ENCODE measurements at places on chromosomes 1 and 21.

- no peak for DNase-seq
These were observed 227.7 kb upstream of the IRF2BP2 start for GRCh38 chr1:234837713-234838112.

GRCh38 chr1:169295846-169296245 lies 71.8 kb downstream of the NME7 start:
- DNase-seq, result no peak

DNA sequence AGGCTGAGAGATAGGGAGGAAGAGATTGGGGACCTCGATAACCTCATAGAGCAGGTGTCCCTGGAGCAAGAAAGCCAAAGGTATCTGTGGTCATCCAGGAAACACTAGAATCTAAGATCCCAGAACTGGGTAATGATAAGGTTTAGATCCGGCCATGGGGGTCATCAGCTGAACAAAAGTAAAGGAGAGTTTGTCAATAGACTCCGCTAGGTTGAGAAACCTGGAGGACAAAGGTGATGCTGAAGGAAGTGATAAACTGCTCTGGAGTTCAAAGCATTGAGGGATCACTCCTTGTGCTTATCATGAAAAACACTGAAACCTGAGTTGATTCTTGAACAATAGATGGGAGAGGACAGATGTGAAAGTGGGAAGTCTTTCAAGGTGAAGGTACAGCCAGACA lies 59.5 kb upstream of the SLC2A1 start:
- DNase-seq, result no peak

GRCh38 chr1:58561633-58562032 lies 15.1 kb upstream of the OMA1 start:
- DNase-seq, result no peak

- DNase-seq, result no peak
These were observed 15.6 kb downstream of the FMO1 start for GRCh38 chr1:171263901-171264300.

DNA sequence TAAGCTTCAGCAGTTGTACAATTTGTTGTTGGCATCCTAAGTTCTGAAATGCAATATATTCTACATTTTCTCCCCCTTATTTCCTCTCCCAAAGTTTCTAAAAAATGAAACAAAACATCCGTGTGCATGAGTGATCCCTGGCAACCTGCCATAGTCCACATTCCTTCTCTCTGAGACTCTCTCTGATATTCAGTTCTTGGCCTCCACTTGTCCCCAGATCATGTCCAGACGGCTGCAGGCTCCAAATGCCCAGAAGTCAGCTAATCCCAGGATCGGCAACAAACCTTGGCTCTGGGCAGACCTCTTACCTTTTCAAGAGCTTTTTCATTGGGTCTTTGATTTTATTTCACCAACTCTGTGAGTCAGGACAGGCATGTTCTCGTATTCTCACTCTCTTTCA lies 187.8 kb downstream of the ETS2 start:
- no peak for DNase-seq

DNA sequence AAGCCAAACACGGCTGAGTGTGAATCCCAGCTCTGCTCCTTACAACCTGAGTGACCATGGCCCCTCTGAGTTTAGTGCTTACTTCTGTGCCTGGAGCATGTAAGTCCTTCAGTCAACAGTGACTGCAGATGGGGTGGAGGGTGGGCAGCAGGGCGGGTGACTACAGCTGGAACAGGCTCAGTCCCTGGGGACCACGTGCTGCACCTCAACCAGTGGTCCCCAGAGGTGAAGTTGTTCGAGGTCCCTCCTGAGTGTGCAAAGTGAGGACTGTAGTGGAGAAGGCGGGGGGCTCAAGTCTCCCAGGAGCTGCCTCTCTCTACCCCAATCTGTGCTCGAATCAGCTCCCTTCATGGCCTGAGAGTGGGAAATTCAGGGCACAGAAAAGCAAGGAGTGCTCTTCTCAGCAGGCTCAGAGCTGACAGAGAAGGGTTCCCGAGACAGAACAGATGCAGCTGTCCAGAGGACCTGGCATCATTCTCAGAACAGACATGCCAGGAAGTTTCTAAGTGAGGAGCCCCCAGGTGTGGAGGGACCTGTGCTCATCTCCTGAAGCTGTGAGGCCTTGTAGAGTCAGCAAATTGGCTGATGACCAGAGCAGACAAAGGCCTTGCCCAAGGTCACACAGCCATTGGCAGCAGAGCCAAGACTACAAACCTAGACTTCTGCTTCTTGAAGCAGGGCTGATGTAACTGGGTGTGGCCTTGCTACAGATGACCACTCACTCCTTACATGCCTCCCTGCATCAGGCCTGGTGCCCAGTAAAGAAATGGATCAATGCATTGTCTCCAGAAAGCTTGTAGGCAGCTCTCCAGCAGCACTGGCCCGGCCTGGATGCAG lies 61.7 kb upstream of the EDN2 start:
- DNase-seq, result no peak

- DNase-seq, result no peak
These were observed 46.8 kb downstream of the ELAVL4 start for GRCh38 chr1:50155541-50155940.

GRCh38 chr1:208008534-208008933 lies 97.6 kb upstream of the CD34 start:
- DNase-seq, result no peak

DNA sequence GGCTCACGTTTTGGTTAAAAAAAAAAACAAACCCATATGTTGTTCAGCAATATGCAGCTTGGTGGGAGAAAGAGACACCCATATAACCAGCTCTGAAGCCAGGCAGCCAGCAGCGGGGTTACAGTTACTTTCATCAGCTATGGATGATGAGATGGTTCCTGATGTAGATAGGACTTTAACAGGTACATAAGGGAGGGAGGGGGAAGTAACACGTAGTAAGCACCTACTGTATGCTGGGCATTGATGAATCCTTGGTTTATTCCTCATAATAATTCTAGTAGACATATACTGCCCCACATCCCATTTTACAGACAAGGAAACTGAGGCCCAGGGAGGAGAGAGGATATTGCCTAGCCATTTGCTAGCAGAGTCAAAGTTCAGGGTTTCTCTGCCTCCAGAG lies 2.0 kb downstream of the SLC1A7 start:
- no peak for DNase-seq

DNA sequence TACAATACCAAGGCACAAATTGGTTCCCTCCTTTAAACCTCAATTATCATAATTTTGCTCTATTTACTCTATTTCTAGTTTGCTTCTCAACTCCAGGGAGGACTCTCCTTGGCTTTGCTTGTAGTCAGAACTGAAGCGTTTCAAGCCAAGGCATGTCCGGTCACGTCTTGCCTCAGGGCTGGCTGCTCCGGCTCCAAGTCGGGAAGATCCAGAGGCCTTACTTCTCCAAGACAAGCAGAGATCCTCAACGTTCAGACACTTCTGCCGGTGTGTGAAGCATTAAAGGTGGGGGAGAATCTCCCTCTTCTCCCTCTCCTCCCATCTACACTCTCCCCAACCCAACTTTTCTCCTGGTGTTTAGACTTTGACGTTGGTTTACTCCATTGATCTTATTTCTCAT lies 7.2 kb upstream of the HHAT start:
- no peak for DNase-seq

DNA sequence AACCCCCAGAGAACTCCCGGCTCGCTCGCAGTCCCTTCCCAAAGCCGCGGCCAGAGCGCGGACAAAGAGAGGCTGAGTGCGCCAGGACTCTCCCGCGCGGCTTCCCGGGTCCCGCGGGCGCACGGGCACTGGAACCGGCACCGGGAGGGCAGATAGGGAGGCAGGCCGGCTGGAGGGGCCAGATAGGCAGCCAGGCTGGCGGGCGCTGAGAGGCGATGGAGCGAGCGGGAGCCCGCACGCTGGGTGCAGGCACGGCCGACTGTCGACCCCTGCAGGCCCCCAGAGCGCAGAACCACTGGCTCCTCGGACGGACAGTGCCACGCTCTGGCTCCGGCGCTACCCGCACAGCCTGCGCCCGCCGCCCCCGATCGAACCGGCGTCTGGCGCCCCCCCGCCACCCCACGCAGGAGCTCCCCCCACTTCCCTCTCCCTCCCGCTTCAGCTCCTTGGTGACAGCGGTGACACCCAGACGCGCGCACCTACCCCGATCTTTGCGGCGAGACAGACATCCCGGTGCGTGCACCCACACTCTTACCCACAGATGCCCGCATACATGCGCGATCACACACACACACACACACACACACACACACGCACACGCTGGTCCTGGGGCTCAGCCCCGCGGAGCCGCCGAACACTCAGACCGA lies 534 bp downstream of the SLC6A9 start:
- DNase-seq, result no peak

- DNase-seq, result no peak
These were observed 16.0 kb upstream of the XCL1 start for GRCh38 chr1:168560370-168560769.

- no peak for DNase-seq
These were observed 132.9 kb downstream of the COQ8A start for GRCh38 chr1:227072991-227073390.

DNA sequence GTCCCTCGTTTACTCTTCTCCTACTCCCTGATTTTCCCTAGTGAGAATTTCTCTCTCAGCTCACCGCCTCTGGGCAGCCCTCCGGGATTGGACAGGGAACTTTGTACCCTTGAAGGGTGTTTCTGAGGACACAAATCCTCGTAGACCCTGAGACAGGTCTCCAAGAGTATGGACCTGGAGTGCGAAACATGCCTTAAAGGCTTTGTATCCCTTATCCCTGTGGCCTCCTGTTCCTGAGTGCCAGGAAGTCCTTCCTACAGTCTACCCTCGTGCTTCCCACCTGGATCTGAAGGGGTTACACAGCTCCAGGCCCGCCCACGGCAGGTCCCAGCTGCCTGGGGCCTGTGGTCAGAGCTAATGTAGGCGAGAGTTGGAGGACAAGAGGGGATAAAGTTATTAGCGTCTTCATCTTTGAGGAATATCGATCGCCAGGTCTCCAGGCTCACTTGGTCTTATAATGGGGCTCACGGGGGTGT lies 7.6 kb upstream of the PEAR1 start:
- DNase-seq, result no peak

- DNase-seq, result peak; percentile 66
These were observed 43.2 kb downstream of the SLC44A3 start for GRCh38 chr1:94863297-94863911.

DNA sequence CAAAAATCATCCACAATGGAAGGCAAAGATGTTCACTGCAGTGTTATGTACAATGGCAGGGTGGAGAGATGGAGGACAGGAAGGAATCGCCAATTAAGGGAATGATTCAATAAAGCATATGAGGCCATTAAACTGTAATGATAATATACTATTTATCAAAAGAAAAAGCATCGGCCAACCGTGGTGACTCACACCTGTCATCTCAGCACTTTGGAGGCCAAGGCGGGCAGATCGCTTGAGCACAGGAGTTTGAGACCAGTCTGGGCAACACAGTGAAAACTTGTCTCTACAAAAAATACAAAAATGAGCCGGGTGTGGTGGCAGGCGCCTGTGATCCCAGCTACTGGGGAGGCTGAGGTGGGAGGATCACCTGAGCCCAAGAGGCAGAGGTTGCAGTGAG lies 89.1 kb downstream of the SSBP3 start:
- no peak for DNase-seq

DNA sequence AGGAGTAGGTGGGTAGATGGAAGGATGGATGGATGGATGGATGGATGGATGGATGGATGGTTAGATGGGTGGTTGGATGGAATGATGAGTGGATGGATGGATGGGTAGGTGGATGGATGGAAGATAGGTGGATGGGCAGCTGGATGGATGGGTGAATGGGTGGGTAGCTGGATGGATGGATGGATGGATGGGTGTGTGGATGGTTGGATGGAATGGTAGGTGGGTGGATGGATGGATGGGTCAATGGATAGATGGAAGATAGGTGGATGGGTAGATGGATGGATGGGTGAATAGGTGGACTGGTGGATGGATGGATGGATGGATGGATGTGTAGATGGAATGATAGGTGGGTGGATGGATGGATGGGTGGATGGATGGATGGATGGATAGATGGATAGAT lies 164.0 kb upstream of the VAMP3 start:
- DNase-seq, result no peak

GRCh38 chr1:11078631-11079030 lies 18.8 kb upstream of the SRM start:
- peak; percentile 58 for DNase-seq

GRCh38 chr1:207808322-207808705 lies 56.5 kb downstream of the CD46 start:
- no peak for DNase-seq

DNA sequence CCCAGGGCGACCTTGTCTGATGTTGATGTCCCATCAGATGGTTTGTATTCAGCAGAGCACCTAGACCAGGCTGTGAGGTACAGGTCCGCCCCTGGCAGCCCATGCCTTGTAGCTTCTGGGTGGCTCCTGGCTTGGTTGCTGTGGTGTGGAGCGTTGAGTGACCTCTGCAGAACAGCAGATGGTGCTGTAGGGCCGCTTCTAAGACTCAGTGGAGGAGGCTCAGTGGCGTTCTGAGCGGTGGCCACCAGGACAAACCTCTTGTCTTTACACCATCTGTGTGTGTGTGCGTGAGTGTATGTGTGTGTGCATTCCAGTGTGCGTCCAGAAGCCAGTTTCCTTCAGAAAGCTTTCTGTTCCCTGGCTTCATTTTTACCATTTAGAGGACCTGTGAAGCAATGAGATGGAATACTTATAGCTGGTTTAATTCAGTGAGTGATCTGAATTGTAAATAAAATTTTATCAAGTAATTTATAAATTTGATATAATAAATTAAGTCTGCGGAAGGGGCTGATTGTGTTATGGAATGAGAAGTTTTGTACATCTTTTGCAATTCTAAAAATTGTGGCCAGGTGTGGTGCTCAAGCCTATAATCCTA lies 66.1 kb downstream of the ADARB1 start:
- DNase-seq, result peak; percentile 52

DNA sequence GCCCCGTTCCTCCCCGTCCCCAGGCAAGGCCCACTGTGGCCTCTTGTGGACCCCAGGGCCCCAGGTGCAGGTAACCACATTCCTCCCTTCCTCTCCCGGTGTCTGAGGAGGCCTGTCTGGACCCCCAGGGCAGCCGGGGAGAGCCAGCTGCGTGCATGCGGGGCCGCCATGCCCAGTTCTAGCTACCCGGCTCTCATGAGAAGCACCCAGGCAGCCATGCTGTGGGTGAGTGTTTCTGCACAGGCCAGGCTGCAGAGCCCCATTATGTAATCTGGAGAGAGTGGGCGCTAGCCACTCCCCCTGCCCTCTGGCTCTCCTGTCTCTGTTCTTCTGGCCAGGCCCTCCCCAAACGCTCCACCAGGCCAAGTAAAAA lies 18.4 kb upstream of the PLEKHG5 start:
- DNase-seq, result no peak

- DNase-seq, result no peak
These were observed 1.4 kb downstream of the PFKFB2 start for GRCh38 chr1:207054491-207054890.

GRCh38 chr1:59072583-59072947 lies 224.3 kb upstream of the FGGY start:
- DNase-seq, result no peak

GRCh38 chr1:77888781-77889642 lies 588 bp downstream of the NEXN start:
- DNase-seq, result peak; percentile 19

- DNase-seq, result no peak
These were observed 5.8 kb upstream of the C1orf159 start for GRCh38 chr1:1121611-1122077.

GRCh38 chr1:154859786-154860155 lies 10.3 kb downstream of the KCNN3 start:
- DNase-seq, result no peak
